ENCODE measurements at places on chromosomes 13 and 19.

DNA sequence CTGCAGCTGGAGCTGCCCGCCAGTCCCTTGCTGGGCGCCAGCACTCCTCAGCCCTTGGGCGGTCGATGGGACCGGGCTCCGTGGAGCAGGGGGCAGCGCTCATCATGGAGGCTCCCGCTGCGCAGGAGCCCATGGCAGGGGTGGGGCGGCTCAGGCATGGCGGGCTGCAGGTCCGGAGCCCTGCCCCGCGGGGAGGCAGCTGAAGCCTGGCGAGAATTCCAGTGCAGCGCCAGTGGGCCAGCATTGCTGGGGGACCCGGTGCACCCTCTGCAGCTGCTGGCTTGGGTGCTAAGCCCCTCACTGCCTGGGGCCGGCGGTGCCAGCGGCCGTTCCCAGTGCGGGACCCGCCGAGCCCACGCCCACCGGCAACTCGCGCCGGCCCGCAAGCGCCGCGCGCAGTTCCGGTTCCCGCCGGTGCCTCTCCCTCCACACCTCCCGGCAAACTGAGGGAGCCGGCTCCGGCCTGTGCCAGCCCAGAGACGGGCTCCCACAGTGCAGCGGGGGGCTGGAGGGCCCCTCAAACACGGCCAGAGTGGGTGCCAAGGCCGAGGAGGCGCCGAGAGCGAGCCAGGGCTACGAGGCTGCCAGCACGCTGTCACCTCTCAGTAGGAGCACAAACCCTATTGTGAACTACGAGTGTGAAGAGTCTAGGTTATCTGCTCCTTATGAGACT, 687.1 kb downstream of the PCDH17 start:
- DNase-seq, result no peak

- DNase-seq, result no peak
Measured at GRCh38 chr13:74032325-74032724, 101.9 kb downstream of the KLF12 start.

- DNase-seq, result no peak
Measured at GRCh38 chr13:40992678-40993518, 26.2 kb downstream of the ELF1 start.

DNA sequence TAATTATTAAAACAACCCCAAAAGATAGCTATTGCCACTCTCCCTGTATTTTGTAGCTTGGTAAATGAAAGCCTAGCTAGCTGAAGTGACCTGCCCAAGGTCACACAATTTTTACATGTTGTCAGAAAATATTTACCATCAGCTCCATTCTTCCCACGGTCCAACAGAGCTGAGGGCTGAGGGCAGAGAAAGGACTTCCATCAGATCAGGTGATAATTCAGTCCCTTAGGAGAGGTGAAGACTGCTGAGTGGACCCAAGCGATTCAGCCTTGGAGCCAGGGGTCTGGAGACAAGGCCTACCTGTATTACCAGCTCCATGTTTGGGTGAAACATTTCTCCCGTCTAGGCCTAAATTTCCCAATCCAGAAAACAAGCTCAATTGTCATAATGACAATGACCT, 149.5 kb upstream of the TSHZ3 start:
- DNase-seq, result no peak

- no peak for DNase-seq
Measured at GRCh38 chr19:38850976-38851621, 1.3 kb upstream of the HNRNPL start.

GRCh38 chr19:55096061-55096701, 20.5 kb downstream of the EPS8L1 start:
- DNase-seq, result no peak

DNA sequence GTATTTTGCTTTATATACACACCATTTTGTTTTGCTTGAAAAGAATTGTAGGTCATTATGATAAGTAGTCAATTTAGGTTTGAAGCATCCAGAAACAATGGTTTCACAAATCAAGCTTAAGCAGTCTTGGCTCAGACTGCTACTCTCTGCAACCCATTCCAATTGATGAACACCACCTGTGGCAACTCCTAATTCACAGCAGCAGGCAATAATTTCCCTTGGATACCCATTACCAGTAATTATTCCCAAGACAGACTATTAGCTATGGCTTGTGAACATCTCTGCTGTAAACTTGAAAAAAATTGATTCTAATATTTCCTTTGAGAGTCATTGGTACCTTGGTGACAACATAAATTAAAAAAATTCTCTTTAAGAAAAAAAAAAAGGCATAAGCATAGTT, 299.3 kb upstream of the SLITRK6 start:
- no peak for DNase-seq

- no peak for DNase-seq
Measured at GRCh38 chr13:111652676-111653075, 332.2 kb downstream of the TEX29 start.

- DNase-seq, result no peak
Measured at GRCh38 chr13:20401931-20402856, 123.5 kb downstream of the CRYL1 start.

- DNase-seq, result no peak
Measured at GRCh38 chr19:16851031-16851712, 22.0 kb downstream of the SIN3B start.

- no peak for DNase-seq
Measured at GRCh38 chr13:111491659-111492058, 171.2 kb downstream of the TEX29 start.

DNA sequence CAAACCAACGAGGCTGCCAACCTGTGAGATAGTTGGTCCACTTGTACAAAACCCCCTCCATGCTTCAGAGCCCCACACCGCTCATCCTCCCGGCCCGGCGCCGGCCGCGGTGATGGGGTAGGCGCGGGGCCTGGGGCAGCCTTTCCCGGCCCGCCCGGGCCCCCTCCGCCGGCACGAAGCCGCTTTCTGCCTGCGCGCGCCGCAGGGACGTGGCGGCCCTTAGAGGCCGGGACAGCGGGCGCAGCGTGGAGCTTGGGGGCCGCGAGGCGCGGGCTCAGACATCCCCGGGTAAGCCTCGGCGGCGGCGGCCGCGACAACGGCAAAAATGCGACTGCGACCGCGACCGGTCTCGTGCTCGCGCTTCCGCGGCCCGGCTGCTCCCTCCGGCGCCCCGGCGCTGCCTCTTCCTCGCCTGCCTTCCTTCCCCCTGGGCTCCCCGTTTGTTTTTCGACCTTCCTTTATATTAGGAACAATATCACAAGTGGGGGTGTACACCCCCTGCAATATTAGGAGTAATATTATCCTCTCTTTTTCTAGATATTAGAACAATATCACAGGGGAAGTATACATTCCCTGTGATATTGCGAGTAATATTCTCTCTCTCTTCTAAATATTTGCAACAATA, 53.9 kb upstream of the CEACAM21 start:
- no peak for DNase-seq

DNA sequence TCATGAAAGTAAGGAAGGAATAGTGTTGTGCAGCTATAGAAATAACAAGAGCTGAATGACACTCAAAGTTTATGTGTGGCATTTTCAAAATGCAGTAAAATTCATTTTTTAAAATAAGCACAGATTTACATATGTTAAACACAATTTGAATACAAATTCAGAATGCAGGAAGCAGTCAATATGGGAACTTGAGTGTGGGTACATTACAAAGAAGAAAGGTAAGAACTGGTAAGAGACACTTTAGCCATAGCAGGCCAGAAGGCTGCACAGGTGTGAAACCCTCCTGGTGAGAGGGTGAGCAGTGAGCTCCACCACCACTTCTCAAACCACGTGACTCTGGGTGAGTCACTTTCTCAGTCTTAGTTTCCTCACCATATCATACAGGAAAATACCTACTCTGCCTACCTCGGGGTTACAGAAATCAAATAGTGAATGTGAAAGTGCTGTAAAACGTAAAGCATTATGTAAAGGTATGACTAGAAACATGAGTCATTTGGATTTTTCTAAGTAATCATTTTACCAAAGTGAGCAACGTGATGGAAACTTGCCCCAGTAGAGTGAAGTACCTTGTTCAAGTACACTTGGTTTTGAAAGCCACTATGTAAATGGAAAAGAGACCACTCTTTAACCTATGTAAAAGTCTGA, 40.5 kb downstream of the USP12 start:
- no peak for DNase-seq

Measured in GOT3 (cell line).